ENCODE measurements at places on chromosomes 12 and 14.

GRCh38 chr12:117053050-117053400, 46.2 kb downstream of the TESC start:
- no peak for DNase-seq

- no peak for DNase-seq
Measured at GRCh38 chr12:95070378-95070777, 3.0 kb downstream of the NR2C1 start.

GRCh38 chr12:11755302-11755930, 105.9 kb downstream of the ETV6 start:
- no peak for DNase-seq

- no peak for DNase-seq
Measured at GRCh38 chr12:88063375-88063774, 34.2 kb upstream of the C12orf50 start.

GRCh38 chr12:48366131-48366530, 15.4 kb upstream of the ZNF641 start:
- no peak for DNase-seq

- no peak for DNase-seq
Measured at GRCh38 chr14:50381823-50382287, 14.8 kb downstream of the CDKL1 start.

DNA sequence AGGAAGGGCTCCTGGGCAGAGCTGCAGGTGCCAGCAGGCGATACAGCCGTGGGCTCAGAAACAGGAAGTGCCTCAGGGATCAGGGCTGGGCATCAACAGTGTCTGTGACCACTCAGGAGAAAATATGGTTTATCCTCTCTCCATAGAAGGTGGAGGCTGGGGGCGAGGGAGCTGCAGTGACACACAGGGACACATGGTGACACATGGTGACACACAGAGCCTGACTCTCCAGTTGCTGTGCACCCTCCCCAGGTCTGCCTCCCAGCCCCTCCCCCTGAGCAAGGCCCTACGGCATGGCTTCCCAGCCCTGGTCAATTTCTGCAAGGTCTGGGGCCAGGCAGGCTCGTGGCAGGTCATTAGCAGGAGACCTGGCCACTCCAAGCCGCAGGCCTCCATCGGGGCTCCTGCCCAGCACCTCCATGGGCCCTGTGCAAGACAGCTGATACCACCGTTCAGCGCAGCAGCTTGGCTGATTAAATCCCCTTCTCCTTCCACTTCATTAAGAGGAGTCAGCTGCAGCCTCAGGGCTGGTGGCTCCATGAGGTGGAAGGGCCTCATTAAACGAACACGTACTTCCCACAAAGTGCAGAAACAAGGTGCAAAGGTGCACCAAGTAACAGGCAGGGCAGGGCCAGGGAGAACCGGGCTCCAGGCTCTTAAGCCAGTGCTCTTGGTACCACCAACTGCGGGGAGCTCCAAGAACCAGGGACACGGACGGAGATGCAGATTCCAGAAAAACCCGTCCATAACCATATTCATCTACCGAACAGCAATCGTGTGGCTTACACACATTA, 60.7 kb downstream of the CCNK start:
- no peak for DNase-seq

- DNase-seq, result peak; percentile 85
Measured at GRCh38 chr12:130633771-130634170, 82.3 kb downstream of the RIMBP2 start.

GRCh38 chr12:46523863-46524770, 151.5 kb upstream of the SLC38A2 start:
- DNase-seq, result no peak

GRCh38 chr14:89544636-89545301, 127.7 kb upstream of the FOXN3 start:
- no peak for DNase-seq

DNA sequence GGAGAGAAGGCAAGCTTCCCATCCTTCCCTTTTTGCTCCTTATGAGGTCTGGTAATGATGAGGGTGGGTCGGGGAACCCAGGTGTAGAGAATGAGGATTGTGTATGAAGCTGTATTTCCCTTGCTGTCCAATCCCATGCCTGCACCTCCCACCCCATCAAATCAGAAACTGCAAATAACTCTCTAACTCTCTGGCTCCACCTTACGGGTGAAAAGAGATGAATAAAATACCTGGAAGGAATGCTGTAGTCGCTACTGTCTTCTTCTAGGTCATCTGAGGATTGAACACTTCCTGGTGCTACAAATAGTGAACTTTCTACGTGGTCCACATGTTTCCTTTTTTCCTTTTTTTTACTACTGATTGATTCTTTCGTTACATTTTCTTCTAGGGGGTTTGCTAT, 38.9 kb upstream of the DICER1 start:
- no peak for DNase-seq

- DNase-seq, result peak; percentile 51
Measured at GRCh38 chr12:46266869-46267574, 1.8 kb downstream of the SLC38A1 start.

DNA sequence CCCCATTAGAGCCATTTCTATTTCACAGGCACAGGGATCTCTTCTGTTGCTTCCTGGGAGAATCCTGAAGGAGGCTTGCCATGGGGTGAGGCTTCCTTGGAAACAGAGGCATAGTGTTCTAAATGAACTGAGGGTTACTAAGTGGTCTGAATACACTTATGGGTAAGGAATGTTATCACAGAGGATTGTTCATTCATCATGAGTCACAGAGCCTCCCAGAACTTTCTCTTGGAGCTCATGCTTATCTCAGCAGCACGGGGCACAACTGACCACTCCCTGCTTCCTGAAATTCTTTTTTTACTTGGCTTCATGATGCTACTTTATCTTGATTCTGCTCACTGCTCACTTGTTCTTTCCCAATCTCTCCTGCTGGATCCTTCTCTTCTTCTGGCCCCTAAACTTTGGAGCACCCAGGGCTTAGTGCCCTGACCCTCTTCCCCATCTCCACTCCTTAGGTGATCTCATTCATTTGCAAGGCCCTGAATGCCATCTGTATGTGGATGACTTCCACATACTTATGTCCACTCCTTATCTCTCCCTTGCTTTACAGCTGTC, 57.9 kb downstream of the ANO6 start:
- no peak for DNase-seq

DNA sequence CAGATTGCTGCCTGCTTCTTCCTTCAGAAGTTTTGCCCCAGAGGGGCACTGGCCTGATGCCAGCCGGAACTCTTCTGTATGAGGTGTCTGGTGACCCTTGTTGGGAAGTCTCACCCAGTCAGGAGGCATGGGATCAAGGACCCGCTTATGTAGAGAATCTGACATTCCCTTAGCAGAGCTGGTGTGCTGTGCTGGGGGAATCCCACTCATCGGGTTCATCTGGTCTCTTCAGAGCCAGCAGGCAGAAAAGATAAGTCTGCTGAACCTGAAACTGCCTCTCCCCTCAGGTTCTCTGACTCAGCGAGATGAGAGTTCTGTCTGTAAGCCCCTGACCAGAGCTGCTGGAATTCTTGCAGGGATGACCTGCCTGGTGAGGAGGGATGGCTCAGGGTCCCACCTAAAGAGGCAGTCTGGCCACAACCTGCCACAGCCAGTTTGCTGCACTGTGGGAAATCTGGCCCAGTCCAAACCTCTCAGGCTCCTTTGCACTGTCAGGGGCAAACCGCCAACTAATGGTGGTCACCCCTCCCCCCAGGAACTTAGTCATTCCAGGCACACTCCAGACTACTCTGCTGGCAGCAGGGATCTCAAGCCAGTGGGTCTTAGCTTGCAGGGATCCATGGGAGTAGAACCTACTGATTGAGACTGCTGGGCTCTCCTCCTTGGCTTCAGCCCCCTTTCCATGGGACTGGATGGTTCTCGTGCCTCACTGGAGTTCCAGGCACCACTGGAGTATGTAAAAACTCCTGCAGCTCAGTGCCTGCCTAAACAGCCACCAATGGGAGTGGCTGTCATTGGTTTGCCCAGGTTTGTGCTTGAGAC, 4.1 kb downstream of the CLEC2D start:
- DNase-seq, result no peak

DNA sequence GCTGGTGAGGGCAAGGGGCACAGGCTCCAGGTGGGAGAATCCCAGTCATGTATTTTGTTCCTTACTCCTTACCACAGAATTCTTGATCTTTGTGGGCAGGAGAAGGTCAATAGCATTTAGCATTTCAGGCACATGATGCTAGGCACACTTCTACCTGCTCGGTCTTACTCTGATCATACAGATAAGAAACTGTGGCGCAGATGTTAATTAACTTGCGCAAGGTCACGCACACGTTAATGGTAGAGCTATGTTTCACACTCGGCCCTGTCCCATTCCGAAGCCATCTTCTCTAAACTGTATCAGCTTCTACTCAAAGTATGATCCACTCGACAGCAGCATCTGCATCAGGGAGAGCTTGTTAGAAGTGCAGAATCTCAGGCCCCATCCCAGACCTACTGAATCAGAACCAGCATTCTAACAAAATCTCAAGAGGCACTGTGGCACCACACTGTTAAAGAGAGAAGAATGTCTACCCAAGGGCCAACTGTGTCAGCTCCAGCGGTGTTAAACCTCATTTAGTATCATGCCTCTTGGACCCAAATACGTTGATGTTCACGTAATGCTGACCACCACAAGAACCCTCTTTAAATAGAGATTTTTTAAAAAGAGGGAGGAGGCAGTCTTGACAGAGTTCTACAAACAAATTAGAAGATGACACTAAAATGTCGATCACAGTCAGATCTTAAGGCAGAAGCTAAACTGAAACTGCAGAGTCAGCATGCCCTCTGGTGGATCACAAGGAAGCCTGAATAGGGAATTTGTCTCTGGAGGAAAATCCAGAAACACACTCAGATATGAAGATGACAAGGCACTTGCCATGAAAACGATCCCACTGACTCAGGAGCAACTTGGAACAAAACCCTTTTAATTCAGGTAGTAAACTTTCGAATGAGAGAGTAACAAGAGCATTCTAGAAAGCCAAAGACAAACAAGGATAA, 7.3 kb downstream of the STXBP6 start:
- DNase-seq, result no peak
